ENCODE measurements at places on chromosomes 2 and 18.

GRCh38 chr2:219059375-219059724, 1.4 kb downstream of the IHH start:
- no peak for DNase-seq

DNA sequence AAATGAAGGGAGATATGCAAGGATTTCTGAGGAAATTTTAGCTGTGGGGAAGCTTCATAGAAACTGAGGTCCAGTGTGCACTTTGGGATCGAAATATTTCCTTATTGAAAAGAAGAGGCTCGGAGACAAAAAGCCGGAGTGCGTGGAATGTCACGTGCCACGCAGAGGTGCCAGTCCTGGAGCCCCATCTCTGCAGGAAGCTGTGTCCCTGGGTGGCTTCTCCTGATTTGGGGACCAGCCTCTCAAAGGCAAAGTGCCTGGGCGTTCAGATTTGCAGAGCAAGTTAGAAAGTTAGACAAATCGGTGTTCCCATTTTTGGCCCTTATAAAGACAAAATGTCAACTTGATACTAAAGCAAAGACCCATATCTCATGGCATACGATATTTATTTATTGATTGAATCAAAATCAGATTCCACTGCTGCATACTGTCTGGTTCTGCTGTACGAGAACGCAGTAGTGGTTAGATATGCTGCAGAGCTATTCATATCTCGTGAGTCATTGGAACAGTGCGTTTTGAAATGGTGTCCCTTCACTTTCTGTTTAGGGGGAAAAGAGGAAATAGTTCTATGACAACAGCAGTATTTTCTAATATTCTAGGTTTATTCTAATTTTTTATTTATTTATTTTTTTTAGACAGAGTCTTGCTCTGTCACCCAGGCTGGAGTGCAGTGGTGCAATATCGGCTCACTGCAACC, 9.1 kb upstream of the ATG16L1 start:
- no peak for DNase-seq

DNA sequence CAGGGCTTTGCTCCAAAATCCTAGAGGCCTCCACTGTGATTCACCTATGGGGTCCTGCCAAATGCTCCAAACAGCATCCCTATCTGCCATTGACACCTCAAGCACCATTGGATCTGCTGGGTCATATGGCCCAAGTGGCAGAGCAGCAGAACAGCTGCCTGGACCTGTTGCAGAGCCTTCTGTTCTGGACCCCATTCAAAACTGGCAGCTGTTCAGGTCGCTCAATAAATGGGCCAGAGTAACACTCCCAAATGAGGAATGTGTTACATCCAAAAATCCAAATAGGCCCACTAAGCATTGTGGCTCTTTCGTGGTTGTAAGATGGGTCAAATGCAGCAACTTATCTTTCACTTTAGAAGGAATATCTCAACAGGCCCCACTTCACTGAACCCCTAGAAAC, 783.6 kb downstream of the DCDC2C start:
- DNase-seq, result no peak

GRCh38 chr2:163884416-163884815, 148.6 kb upstream of the FIGN start:
- DNase-seq, result no peak

DNA sequence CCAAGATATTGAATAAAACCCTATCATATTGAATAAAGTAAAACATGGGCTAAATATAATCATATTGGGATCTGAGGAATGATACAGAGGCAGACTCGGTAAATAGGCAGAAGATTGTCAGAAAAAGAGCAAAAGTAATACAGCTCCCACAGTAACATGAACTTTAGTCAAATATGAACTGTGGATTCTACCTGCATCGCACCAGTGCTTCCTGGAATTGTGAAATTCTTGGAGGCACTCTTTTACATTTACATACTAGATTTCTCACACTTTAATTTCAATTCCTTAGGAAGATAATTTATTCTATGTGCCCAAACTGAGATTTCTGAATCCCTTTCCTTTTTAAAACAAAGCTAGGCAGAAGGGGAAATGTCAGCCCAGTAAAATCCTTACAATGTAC, 325.1 kb upstream of the SLC39A10 start:
- DNase-seq, result no peak

- DNase-seq, result no peak
Observed at GRCh38 chr18:31498574-31499524, 872 bp downstream of the DSG2 start.

- DNase-seq, result no peak
Observed at GRCh38 chr2:223815884-223816570, 21.4 kb downstream of the AP1S3 start.

DNA sequence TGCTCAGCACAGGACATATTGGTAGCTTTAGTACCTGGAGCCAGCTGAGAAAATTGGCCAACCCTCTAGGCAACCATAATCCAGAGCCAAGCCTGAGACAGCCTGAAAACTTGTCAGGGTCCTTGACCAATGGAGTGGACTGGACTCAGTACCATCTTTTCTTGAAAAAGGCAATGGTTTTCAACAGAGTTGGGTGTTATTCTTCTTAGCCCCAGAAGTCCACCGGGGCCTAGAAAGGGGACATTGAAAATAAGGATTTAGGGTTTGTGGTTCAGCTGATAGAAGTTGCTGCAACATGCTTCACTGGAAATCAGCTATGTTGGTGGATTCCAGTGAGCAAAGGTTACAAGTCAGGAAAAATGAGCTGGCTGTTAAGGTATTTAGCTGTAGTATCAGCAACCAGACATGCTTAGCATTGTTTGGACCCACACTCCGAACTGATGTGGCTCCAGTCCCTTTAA, 22.1 kb upstream of the CNOT11 start:
- DNase-seq, result no peak

- DNase-seq, result no peak
Observed at GRCh38 chr2:174428214-174428613, 32.7 kb downstream of the SCRN3 start.

GRCh38 chr2:168583710-168584521, 127.8 kb downstream of the CERS6 start:
- no peak for DNase-seq

GRCh38 chr2:136376211-136376610, 258.3 kb upstream of the CXCR4 start:
- DNase-seq, result no peak

DNA sequence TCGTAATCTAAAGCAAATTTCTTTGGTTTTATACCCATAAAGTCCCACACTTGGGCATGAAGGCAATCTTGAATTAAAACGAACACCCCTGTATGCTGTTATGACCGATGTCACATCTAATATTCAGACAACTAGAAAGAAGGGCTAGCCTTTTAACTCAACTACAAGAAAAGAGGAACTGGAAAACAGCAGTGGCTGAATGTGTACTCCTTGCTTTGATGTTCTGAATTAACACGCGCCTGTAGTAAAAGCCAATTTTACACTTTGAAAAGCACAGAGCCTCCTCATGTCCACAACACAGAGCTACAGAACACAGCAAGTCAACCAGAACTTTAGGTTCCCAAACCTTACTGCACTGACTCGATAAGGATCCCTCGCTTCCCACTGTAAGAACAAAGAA, 147.6 kb downstream of the HDAC4 start:
- DNase-seq, result no peak

DNA sequence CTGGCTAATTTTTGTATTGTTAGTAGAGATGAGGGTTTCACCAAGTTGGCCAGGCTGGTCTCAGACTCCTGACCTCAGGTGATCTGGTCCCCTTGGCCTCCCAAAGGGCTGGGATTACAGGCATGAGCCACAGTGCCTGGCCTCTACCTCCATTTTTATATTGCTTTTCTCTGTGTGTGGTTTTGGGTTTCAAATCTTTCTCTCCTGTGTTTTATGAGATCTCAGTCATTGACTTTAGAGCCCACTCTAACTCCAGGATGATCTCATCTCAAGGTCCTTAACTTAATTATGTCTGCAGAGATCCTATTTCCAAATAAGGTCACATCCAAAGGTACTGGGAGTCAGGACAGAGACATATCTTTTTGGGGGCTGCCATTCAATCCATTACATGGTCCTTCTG, 24.7 kb downstream of the ARL4C start:
- DNase-seq, result peak; percentile 40

GRCh38 chr2:45343251-45344017, 267.6 kb downstream of the SRBD1 start:
- peak; percentile 23 for DNase-seq

GRCh38 chr2:127039387-127040031, 67.4 kb downstream of the BIN1 start:
- no peak for DNase-seq

GRCh38 chr2:9656270-9656766, 25.5 kb upstream of the YWHAQ start:
- no peak for DNase-seq

- peak; percentile 96 for DNase-seq
Observed at GRCh38 chr2:26970244-26970927, at the start of gene MAPRE3. MAPRE3 (plus strand) TSS chr2:26970637; CDS start chr2:27022219, 51,582 bp downstream.

- no peak for DNase-seq
Observed at GRCh38 chr2:121372082-121372481, 87.1 kb upstream of the TFCP2L1 start.

DNA sequence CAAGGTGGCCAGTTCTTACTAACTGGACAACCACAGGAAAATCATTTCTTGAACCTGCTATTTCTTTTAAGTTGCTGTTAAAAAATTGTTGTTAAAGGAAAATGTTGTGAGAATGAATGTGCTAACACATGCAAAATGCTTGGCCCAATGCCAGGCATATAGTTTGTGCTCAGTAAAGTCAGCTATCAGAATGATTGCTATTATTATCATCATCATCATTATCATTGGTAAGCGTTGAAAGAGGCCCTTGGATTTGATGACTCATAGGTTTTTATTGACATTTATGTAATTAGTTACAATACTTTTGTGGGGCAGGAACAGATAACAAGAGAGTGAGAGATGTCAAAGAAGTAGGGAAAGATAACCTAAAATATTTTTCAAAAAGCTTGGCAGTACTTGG, 394.2 kb upstream of the ZEB2 start:
- no peak for DNase-seq

- DNase-seq, result no peak
Observed at GRCh38 chr18:62554061-62554815, 31.4 kb downstream of the ZCCHC2 start.

GRCh38 chr2:206004004-206004693, 81.8 kb downstream of the INO80D start:
- no peak for DNase-seq

GRCh38 chr18:31688606-31689005, 4.2 kb upstream of the B4GALT6 start:
- no peak for DNase-seq

DNA sequence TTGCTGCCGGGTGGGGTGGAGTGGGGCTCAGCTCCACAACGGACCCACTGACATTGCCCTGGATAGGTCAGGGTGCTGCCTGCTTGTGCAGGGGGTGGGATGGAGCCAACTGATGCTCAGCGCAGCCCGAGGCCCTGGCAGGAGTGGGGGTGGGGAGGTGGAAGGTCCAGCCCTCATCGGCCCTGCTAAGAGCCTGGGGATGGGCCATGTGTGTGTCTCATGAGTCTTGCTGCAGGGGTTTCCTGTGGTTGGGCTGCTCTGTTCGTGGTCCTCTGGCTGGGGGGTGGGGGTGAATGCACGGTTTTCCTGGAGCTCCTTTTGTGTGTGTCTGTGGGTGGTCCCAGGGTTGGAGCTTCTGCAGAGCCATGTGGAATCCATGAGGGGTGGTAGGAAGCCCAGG, 39.4 kb upstream of the GALR1 start:
- DNase-seq, result no peak

DNA sequence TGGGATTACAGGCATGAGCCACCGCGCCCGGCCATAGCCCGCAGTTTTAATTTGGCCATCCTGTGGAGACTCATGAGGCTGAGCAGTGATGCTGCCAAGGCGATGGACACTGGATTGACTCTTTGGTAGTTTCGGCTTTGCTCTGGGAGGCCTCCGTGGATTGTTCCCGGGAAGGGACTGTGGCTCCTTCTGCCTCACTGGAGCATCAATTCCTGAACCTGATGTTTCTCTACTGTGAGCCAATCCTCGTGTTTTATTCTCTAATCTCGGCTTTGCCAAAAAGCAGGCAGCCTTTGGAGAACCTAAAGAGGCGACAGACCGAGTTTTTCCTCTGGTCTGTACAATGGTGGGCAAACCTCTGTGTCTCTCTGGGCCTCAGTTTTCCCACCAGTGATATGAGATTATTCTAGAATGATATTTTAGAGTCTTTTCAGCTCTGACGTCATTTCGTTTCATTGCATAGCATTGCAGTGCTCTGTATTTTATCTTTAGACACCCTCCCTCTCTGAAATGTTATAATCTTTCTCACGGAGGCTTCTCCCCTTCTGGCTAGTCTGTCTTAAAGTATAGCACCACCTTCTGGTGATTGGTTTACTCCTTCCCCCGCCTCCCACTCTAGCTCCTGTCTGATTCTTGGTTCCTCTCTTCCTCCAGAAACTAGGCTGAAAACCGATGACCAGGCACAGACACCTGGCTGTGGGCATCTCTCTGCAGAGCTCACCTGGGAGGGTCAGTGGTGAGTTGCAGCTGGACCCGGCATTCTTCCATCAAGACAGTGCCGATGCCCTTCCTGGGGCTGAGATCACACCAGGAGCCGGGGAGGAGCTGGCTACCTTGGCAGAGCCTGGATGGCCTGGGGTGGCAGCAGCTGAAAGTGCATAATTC, 341.3 kb downstream of the MYCN start:
- peak; percentile 41 for DNase-seq

GRCh38 chr18:48935433-48935774, 15.4 kb downstream of the SMAD7 start:
- no peak for DNase-seq

- DNase-seq, result no peak
Observed at GRCh38 chr2:144012304-144012703, 507.6 kb downstream of the ZEB2 start.

GRCh38 chr2:237361194-237362004, 52.6 kb downstream of the COL6A3 start:
- DNase-seq, result no peak

GRCh38 chr2:119476301-119477112, 44.9 kb downstream of the TMEM37 start:
- peak; percentile 18 for DNase-seq

DNA sequence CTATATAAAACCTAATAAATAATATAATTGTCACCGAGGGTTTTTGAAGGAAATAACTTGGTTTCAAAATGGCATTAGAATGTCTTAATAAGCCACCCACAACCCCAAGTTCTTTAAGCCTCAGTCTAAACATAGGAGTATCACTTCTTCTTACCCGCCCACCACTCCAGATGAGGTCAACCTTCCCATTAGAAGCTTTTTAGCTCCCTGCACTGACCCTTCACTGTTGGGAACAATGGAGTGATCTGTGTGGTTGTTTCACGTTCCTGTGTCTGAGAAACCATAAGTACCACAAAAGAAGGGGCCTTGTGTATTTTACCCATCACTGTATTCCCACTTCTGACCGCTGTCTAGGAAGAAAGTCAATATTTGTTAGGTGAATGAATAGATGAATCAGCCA, 326.3 kb upstream of the ZNF521 start:
- no peak for DNase-seq

Data from SK-N-DZ (cell line).